Kidney epithelial cell (primary cell): ENCODE measurements at places on chromosomes 3 and 15. TPM values are rescaled to one million over a fixed set of nuclear protein-coding genes. Genes with fewer than 3 reads are reported as not detected.

GRCh38 chr3:55453886-55454496 lies 33.1 kb downstream of the WNT5A start:
- DNase-seq, result peak; percentile 19

- no peak for DNase-seq
Measured at GRCh38 chr3:154690413-154690812, 260.4 kb upstream of the GPR149 start.

DNA sequence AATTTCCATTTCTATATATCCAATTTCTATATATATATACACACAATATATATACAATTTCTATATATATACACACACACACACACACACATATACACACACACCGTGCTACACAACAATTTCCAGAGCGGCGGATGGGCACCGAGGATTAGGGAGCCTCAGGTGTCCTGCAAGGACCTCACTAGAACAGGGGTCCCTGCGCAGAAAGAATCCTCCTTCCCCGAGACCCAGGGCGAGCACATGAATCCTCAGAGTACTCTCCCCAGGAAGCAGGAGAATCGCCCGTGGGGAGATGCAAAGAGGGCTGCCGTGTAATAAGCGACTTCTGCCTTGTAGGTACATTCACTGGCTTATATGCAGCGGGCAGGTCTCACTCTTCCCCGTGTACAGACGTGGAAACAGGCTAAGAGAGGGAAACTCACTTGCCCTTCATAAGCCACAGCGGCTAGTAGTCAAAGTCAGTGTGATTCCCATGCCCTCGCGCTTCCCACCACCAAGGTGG lies 467 bp downstream of the PIF1 start:
- no peak for DNase-seq

- DNase-seq, result no peak
Measured at GRCh38 chr3:155064920-155065319, 15.2 kb upstream of the MME start.

DNA sequence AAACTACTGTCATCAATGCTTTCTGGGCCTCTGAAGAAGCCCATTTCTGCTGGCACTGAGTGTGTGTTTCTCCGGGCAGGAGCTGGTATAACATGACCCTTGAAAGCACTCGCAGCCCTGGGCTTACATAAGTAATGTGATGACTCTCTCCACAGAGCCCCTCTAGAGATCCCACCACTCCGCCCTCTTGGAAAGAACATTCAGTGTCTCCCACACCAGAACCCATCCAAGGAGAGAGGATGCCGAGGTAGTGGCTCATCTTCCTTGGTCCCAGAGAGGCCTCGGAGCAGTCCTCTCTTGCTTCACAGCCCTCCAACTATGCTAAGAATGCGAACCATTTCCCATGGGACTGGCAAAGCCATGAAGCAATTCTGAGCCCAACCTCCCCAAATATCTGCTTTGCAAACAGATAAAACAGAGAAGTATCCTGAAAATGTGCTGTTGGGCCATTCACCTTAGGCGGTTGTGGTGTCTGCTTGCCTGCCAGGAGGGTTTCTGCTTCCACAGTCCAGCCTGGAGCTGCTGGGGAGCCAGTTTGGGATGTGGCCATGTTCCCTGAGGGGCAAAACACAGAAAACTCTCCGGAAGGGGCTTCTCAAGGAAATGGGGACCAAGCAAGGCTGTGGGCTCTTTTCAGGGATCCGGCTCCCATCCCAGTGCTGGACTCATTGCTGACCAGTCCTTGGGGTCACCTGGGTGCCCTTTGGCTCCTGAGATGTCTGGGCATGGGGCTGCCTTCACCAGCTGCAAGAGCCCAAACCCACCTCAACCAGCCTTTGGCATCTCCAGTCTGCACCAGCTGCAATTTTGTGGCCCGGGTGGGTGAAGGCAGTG lies 47.3 kb downstream of the AMOTL2 start:
- peak; percentile 96 for DNase-seq

GRCh38 chr3:74500257-74500656 lies 114.2 kb downstream of the CNTN3 start:
- DNase-seq, result no peak

DNA sequence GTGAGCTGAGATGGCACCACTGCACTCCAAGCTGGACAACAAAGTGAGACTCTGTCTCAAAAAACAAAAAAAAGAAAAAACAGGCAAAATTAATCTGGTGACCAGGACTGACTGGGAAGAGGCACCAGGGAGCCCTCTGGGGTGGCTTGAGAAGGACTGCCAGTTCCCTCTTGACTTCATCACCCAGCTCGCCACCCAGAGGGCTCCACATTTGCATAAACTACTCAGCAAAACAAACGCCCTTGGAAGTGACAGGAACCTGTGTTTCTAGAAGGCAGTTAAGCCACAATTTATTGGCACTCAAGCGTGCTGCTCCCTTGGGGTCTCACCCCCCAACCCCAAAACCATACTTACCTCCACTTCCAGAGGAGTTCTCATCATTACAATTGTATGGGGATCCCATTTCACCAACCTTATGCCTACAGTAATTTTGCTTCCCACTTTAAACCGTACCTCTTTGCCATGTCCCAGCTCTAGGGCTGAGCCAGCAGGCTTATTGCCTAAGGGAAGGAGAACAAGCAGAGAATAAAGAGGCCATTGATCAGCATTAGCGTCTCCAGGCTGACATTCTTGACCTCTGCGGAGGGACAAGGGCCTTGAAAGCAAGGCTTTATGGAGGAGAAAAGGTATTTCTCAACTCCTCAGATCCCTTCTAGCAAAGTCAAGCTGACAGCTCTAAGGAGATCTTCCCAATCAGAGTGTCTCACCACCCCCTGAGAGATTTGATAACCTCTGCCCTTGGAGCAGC lies 357.4 kb downstream of the SHQ1 start:
- no peak for DNase-seq

DNA sequence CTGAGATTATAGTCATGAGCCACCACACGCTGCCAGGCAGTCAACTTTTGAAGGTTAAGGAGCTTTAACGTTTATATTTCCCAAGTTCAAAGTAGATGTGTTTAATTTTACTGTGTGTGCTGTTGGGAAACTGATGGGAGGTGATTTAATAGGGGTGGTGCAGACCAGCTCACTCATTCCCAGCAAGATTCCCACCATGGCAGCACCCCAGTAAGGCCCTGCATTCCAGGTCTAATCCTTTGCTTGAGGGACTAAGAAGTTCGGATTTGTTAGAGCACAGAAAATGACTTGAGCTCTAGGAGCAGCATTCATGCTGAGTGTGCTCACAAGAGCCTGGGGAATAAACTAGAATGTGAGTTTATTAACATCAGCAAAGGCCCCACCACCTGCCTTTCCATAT lies 25.2 kb downstream of the TSEN2 start:
- no peak for DNase-seq

DNA sequence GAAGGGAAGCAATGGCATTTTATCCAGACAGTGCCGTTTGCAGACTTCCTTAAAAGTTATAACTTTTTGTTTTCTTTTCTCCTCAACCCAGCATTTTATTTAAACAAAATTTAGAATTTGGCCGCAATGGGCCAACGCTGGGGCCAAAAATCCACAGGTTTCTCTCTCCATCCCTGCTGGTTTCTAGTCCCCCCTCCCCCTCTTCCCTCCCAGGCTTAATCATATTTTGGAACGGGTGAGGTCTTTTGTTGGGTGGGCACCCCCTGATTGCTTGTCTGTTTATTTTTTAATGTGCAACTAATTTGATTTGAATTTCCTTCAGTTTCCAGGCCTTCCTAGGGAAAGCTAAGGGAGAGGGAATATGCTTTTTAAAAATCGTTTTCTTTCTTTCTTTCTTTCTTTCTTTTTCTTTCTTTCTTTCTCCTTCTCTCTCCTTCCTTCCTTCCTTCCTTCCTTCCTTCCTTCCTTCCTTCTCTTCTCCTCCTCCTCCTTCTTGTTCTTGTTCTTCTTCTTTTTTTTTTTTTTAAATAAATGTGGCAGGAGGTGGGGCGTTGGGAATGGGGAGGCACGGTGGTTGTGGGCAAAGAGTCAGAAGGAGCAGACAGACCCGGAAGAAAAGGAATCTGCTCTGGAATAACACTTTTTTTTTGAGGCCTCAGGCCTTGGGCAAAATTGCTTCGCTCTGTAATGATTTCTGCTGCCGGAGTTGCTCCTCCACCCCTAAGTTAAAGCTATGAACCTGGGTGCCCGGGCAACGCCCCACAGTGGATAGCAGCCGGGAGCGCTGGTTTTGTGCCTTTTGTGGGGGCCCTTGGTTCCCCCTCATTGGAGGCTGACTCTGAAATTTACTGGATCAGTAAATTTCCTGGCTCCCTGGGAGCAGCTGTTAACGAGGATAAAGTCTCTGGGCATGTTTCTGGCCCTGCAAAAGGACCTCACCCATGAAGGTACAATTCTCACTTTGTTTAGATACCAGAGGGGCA lies 1.9 kb downstream of the FNDC3B start:
- no peak for DNase-seq

Gene CFAP91
- total RNA-seq, result 3.3 and 7.1 TPM in 2 replicates

Gene FGF12
- 3.2 and 5.9 TPM in 2 replicates for total RNA-seq

Gene TNIK
- total RNA-seq, result 6.6 and 17.0 TPM in 2 replicates

Gene SCAANT1
- not detected in 2 replicates for total RNA-seq
